A549 treated with DMSO at 1 μM for 4 hours (cell line): ENCODE measurements at places on chromosomes 4 and X. TPM values are rescaled to one million over a fixed set of nuclear protein-coding genes. Genes with fewer than 3 reads are reported as not detected.

PAGE4 gene
- total RNA-seq: not detected in 5 replicates

OTC gene
- not detected in 5 replicates for total RNA-seq

GASK1B gene
- 0.57 to 0.75 TPM (median 0.63 TPM) in 5 replicates for total RNA-seq

WWC2 gene
- total RNA-seq: 13.5 to 20.7 TPM (median 17.0 TPM) in 5 replicates

GIMD1 gene
- not detected in 5 replicates for total RNA-seq

F9 gene
- not detected in 5 replicates for total RNA-seq

TLR10 gene
- 0.05 TPM in 3 of 5 replicates, not detected in the others for total RNA-seq

AWAT2 gene
- not detected in 5 replicates for total RNA-seq

FAAH2 gene
- 0.05 to 0.36 TPM (median 0.10 TPM) in 3 of 5 replicates, not detected in the others for total RNA-seq

SPRY1 gene
- 0.40 to 0.52 TPM (median 0.44 TPM) in 5 replicates for total RNA-seq

F11 gene
- total RNA-seq: not detected in 5 replicates

SSX5 gene
- total RNA-seq: not detected in 5 replicates

RPA4 gene
- total RNA-seq: 0.21 to 0.45 TPM (median 0.38 TPM) in 5 replicates

CMC4 gene
- 14.3 to 15.9 TPM (median 14.9 TPM) in 5 replicates for total RNA-seq

RAB28 gene
- total RNA-seq: 8.2 to 10.4 TPM (median 10.2 TPM) in 5 replicates

SSX2B gene
- total RNA-seq: not detected in 5 replicates

TMEM150C gene
- total RNA-seq: 0.75 to 1.6 TPM (median 0.89 TPM) in 5 replicates

ENPP6 gene
- not detected in 5 replicates for total RNA-seq

NDNF gene
- not detected in 5 replicates for total RNA-seq

UTP3 gene
- total RNA-seq: 34.1 to 51.2 TPM (median 38.6 TPM) in 5 replicates

CTAG2 gene
- total RNA-seq: not detected in 5 replicates

MTNR1A gene
- 0.22 to 0.52 TPM (median 0.40 TPM) in 4 of 5 replicates, not detected in the other for total RNA-seq
